ENCODE measurements at places on chromosomes 13 and 19. TPM values are rescaled to one million over a fixed set of nuclear protein-coding genes. Genes with fewer than 3 reads are reported as not detected.

DNA sequence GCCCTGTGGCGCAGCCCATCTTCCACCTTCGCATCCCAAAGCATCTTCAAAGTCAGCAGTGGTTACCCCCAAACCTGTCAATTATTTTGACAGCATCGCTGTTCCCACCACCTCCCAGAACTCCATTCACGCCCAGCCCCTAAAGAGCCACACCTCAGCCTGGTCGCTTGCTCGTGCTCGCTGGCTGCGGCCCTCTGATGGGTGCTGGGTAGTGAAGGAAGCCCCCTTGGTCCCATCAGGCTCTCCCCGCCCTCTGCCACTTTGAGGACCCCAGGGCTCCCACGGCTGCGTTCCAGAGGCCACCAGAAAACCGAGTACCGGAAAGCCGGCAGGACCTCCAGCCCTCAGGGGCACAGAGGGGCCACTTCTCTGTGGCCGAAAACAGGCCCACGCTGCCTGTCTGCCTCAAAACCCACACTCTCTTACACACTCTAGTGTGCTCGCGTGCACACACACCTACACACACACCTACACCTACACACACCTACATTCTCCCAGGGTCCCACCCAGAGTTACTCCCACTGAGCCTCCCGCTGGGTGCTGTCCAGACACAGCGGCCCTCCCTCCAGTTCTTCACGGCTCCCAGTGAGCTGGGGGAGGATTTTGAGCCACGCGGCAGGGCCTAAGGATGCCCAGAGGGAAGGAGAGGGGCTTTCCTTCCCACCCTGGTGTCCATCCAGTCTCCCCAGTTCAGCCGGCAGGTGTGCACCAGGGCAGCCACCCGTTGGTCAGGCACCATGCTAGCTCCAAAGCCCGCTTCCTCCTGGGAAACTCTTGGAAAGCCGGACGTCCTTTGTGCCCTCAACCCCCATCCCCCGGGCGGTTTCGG, 1.9 kb downstream of the VSTM2B start:
- no peak for DNase-seq

GRCh38 chr19:19381007-19381926, 24.2 kb upstream of the GATAD2A start:
- DNase-seq: no peak

DNA sequence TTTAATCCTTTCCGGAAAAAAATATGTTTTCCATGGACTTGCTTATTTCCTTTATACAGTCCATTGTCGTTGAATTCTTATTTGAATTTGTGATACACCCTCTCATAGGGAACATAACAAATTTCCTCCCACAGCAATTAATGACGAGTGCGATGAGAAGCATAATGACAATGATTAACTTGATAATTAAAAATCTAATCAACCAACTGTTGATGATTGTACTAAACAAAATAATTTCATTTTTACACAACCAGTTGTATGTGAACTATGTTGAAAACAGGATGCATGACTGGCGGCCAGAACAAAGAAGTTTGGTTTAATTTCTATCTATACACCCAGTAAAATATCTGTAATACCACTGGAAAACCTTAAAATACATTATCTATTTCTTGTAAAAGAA, 26.1 kb upstream of the CEACAM21 start:
- DNase-seq: no peak

- DNase-seq: peak; percentile 53
Measured at GRCh38 chr19:51368366-51369282, at the start of gene CLDND2. Gene CLDND2, minus strand, starts transcription at chr19:51369003. Its CDS starts 426 bp downstream, at chr19:51368577.

DNA sequence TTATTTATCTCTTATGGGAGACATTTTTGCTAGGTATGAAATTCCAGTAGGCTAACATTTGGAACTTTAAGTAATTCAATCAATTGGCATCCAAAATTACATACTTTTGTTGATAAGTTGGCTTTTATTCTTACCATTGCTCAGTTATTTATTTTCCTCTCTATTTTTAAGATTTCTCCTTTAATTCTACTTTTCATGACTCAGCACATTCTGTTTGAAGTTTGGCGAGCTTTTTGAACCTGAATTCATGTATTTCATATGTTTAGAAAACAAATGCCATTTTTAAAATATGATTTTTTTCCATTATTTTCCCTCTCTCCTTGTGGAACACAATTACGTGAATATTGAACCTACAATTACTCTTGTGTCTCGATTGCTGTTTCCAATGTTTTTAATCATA, 2896.3 kb upstream of the PCDH20 start:
- DNase-seq: no peak

DNA sequence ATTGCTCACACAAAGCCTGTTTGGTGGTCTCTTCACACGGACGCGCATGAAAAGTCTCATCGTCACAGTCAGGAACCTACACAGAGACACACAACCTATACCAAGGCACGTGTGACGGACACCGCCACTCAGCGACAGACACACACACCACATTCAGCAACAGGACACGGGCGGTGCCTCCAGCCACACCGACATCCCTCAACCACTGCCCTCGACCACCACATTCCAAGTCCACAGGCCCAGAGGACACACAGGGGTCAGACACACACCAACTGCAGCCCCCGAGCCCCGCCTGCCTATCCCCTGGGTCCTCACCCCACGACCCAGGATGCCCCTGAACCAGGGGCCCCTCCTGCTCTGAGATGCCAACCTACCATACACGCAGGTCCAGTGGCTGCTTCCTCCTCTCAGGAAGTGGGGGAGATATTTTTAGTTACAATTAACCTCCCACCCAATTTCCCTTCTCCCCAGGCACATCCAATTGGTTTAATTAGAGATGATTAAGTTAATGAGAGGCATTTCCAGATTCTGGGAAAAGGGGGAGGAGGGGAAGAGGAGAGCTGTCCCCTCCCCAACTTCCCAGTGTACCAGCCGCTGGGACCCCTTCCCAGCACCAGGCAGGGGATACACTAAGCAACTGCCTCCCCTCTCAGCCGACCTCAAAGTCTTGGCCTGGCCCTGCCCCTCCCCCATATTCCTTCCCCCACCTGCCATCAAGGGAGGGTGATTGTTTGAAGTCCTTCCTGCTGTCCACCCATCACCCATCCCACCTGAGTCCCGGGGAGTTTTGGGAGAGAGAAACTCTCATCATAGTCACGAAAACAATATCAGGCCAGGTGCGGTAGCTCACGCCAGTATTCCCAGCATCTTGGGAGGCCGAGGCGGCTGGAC, 20.4 kb downstream of the MEIS3 start:
- no peak for DNase-seq

DNA sequence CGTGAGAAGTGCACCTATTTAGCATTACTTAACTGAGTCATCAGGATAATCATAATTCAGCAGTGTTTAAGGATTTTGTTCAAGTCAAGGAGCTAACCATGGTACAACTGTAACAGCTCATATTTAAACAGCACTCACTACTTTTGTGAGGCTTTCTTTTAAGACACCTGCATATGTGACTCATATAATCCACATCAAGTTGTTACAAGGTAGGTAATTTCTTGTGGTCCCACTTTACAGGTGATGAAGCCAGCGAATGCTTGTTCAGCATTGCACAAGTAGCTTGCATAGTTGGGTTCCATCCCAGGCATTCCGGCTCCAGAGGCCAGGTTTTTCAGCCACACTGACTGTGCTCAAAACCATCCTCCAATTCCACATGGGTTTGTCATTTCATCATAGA, 569.2 kb downstream of the MYO16 start:
- no peak for DNase-seq

DNA sequence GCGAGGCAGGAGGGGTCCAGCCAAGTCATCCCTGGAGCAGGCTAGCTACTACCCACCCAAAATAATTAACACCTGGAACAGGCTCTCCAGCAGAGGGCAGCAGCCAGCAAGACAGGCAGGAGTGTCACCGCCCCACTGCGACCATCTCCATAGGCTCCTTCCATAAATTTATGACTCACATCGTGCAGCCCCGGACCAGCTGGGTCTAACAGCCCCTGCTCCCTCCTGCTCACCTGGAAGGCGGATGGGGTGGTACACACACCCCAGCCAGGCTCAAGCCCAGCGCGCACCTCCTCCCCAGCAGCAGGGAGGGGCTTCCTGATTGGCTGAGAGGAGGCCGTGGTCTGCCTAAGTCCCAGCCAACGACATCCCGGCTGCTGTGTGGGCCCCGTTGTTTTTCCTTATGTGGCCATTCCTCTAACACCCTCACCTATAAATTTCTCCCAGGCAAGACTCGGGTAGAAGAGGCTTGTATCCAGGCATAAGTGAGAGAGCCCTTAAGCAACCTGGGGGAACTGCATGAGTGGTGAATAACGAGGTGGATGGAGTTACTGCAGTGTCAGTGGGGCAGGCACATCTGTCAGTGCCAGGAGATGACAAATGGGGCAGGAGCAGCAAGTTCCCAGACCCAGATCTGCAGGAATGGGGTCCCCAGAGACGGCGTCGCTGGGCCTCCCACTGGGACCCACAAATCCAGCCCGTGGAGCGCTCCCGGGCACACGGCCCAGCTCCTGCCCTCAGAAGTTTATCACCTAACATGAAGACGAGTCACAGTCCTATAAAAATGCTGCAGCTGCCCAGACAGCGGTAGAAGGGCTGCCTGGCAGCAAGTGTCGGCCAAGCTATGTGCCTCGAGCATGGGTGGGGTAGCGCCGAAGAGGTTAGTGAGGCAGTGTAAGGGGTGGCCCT, 43.1 kb downstream of the CEBPG start:
- peak; percentile 79 for DNase-seq

DNA sequence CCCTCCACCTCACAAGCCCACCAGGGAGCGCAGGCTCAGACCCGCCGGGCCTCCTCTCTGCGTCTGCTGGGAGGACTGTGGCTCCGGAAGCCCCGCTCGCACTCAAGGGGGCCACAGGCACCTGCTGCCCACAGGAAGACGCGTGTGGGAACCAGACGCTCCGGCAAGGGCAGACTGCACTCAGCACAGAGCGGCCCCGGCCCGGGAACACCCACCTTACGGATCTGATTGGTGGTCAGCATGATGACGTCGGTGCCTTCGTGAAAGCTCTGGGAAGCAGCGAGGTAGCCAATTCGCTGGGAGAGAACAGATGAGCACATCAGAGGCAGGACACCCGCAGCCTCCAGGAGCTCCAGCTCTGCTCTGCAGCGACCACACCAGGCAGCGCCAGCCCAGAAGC, 14.6 kb downstream of the AP3D1 start:
- DNase-seq: no peak

DNA sequence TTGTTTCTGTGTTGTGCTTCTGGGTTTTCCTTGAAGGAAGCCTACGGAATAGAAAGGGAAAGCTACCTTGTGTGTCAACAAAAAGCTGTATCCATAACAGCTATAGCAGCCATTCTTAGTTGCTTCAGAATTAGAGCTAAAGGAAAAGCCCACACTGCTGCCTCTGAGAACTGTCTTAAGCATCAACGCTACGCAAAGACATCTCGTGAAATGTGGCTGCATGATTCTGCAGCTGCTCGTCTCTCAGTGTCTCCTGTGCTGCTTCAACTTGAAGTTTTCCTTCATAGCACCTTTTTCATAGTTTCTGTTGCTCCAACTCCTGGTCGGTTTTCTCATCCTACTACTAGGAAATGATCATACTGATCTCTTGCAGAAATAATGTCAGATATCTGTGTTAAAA, 140.9 kb upstream of the MAB21L1 start:
- DNase-seq: no peak

DNA sequence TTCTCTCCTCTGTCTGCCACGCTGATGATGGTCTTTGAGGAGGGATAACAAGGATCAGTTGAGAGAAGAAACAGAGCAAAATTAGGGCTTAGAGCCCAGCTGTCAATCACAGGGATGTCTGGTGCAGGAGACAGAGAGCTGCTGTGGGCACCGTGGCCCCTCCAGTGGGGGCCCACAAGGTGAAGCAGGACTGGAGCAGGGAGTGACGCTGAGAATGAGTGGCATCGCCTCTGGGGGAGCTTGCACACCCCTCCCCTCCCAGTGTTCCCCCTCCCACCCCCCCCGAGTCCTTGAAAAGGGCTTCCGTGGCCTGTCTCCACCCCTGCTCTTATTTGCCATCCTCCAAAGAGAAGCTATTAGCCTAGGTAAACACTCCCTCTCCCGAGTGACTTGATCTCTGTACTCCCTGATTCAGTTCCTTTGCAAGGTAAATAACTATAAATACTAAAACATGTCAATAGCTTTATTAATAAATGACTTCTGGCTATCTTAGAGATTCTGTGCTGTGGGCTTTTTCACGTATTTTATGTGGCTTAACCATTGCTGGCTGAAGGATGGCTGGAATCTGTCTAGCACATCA, 440.0 kb downstream of the ZNF536 start:
- DNase-seq: no peak

DNA sequence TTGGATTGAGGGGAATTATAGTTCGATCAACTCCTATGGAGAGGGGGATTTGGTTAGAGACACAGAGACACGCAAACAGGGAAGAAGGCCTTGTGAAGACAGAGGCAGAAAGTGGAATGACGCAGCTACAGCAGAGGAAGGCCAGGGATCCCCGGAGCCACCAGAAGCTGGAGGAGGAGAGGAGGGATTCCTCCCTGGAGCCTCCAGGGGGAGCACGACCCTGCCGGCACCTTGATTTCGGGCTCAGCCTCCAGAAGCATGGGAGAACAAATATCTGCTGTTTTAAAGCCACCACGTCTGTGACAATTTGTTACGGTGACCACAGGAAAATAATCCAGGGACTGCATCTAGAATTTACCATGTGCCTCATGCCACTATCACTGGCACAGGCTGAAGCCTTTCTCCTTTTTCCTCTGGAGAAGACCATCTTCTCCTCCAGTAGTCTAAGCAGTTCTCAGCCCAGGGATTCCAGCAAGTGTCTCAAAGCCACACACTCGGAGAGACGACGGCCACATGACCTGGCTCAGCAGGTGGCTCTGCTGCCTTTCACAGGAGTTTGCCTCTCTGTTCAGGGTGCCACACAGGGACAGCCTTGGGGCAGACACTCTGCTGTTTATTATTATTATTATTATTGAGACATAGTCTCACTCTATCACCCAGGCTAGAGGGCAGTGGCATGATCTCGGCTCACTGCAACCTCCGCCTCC, 39.9 kb upstream of the CCNE1 start:
- peak; percentile 31 for DNase-seq

GRCh38 chr19:44857837-44858236, 11.7 kb downstream of the NECTIN2 start:
- DNase-seq: no peak

- no peak for DNase-seq
Measured at GRCh38 chr13:39379667-39380655, 223.0 kb downstream of the LHFPL6 start.

Gene TGFBR3L
- 3.6 TPM for total RNA-seq

Gene ZNF761
- total RNA-seq: 13.8 TPM

Gene GJB2
- 0.32 TPM for total RNA-seq

Gene SLC5A5
- total RNA-seq: 1.5 TPM

Gene DENND1C
- 97.5 TPM for total RNA-seq

Gene ZNF536
- total RNA-seq: not detected

Gene PGLYRP1
- total RNA-seq: not detected

All from activated CD8-positive, alpha-beta T cell treated with anti-CD3 and anti-CD28 coated beads, Interleukin-2, amount 10 ng/mL, durations not matched to agents 7 days and 5 days (primary cell).